ENCODE measurements at places on chromosomes 1 and 21.

GRCh38 chr21:16777041-16777720 lies 735.7 kb upstream of the CXADR start:
- DNase-seq = no peak

- DNase-seq = no peak
Observed at GRCh38 chr1:24417681-24418080, 2.1 kb downstream of the NIPAL3 start.

GRCh38 chr1:207813946-207814345 lies 62.1 kb downstream of the CD46 start:
- DNase-seq = no peak

DNA sequence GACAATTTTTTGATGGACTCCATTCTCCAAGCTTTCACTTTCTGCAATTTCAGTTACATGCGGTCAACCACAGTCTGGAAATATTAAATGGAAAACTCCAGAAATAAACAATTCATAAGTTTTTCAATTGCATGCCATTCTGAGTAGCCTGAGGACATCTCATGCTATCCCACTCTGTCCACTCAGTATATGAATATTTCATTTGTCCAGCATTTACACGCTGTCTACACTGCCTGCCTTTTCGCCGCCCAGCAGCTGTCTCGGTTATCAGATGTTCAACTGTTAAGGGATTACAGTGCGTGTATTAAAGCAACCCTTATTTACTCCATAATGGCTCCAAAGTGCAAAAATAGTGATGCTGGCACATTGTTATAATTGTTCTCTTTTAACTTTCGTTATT lies 116.3 kb downstream of the ADSS2 start:
- no peak for DNase-seq

GRCh38 chr21:26320596-26320995 lies 150.0 kb upstream of the APP start:
- no peak for DNase-seq

DNA sequence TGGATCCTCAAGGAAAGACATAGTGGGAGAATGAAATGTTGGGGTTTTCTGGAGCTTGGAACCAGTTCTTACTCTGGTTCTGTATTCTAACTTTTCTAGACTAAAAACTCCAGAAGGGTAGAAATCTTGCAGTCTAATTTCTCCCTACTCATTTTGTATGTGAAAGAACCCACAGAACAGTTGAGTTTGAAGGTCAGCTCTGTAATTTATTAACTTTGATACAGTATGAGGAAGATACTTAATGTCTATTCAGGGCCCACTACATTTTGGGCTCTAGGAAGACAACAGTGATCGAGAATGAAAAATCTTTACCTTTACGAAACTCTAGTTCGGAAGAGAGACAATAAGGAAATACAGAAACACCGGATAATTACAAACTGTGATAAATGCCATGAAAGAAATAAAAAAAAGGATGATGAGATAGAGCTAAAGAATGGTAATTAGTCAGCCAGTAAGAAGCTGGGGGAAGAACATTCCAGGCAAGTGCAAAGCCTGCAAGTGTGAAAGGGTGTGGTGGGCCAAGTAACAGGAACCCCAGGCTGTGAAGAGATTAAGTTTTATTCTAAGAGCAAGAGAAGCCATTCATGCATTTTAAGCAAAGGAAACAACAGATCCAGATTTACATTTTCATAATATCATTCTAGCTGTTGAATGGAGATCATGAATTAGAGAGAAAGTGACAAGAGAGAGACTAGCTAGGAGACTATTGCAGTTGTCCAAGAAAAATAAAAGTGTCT lies 159.9 kb upstream of the HMCN1 start:
- DNase-seq = no peak

DNA sequence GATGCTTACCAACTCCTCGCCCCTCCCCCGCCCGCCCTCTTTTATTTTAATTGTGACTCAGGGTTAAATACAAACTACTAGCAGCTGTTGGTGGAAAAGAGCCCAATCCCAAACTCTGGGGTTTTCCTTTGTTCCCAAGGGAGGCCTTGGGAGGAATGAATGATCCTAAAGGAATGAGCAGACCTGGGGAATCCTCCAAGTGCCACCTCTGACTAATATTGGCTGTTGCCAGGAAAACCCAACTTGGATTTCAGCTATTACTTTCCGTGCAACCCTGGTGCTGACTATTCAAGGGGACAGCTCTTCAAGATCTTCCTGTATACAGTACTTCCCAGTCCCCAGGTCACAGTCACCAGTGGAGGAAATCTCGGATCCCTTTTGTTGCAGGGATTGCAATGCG lies 1.3 kb upstream of the S100A10 start:
- DNase-seq = peak; percentile 40

- DNase-seq = no peak
Observed at GRCh38 chr21:15826908-15827601, 97.3 kb downstream of the USP25 start.
